ENCODE measurements at places on chromosomes 3 and 15.

DNA sequence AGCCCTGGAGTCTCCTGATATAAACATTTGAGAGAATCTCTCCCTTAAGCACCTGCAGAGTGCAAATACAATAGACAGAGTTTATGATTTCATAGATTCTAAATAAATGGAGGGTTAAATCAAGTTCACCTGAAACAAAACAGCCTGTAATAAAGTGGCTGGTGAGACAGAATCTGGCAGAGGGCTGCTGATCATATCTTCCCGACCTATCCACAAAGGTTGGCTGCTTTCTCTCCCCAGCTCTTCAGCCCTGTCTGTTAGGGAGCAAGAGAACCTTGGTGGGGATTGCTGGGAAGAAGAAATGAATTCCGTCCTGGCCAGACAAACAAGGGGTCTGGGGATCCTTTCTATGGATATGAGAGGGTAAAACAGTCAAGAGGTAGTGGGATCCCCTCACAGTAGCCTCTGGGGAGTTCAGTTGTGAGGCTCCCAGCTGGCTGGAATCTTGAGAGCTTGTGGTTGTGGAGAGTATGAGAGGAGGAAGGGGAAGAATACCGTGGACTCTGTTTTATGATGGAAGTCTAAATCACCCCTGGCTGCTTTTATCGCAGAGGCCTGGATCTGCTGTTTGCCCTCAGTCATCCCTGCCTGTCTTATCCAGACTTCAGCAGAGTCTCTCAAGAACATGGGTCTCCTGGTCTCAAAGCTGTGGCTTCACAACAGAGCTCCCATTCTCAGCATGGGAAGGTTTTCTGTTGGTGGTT lies 451.3 kb downstream of the NTRK3 start:
- DNase-seq: no peak

DNA sequence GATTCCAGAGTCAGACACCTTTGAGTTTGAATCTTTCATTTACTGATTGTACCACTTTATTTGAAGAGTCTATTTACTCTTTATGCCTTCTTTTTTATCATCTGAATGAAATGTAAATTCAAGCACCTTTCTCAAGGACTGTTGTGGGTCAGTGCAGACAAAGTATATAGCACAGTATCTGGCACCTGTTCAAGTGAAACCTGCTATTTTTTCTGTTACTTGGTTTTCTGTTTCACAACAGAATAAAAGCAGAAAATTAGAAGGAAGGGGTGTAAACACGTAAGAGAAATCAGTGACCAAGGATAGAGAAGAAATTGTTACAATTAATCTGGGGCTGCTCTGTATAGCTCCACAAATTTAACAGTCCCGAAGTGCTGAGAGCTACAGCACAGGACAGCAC lies 357.4 kb downstream of the RSL24D1 start:
- no peak for DNase-seq

GRCh38 chr15:90413411-90414379 lies 25.7 kb downstream of the IQGAP1 start:
- DNase-seq: no peak

GRCh38 chr15:89148126-89148525 lies 59.9 kb downstream of the ABHD2 start:
- DNase-seq: no peak

DNA sequence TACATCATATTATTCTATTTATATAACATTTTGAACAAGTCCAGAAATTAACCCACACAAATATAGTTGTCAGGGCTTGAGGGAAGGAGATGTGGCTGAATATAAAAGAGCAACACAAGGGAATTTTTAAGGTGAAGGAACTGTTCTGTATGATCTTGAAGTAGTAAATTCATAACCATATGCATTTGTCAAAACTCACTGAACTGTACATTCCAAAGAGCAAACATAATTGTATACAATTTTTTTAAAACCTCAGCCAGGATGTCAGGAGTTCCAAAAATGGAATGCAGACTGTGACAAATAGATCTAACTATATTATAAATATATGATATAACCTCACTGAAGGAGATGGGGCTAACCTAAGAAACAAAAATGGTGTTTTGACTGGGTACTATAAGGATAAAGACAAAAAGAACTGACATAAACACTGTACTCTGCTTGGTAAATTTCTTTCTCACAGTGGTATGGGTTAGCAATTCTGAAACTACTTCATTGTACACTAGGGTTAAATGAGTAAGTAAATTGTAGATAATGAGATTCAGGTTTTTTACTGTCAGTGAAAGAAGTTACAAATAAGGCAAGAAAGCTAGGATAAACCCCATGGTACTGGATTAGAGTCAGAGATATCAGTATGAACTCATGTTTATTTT lies 14.4 kb downstream of the GOLGB1 start:
- no peak for DNase-seq

DNA sequence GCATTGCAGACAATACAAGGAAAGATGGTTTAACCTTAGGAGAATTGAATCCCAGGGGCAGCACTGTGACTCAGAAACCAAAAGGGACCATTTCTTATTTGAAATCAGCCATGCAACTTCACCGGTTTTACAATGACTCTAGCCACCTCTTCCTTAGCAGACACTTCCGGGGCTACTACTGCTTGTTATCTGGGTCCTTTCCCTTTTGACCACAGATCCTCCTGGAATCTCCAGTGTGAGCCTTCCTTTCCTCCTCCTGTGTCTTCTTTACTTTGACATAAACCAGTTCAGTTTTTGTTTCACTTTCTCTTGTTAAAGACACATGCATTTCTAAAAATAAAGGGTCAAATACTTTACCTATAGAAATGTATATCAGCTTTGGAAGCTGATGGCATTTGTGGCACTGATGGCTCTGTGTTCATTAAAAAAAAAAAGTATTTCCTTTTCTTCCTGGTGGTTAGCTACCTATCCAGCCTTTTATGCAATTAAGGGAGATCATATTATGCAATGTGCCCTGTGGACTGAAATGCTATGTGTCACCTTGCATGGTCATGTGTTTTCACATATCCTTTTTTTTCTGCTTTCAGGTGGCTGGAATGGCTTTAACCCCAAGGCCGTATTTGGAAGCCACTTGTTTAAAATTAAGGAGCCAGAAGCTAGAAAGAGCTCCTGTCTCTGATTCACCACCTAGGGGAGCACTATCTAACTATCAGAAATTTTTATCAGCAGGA lies 296.2 kb downstream of the CHL1 start:
- DNase-seq: no peak

Measured in smooth muscle cell of the brain vasculature (primary cell).